Naive thymus-derived CD8-positive, alpha-beta T cell (primary cell): ENCODE measurements at places on chromosomes 16 and 17.
A peak's percentile ranks its signal among the peaks of the same experiment; 100 is the strongest.

GRCh38 chr16:66515596-66516508, 34.1 kb downstream of the TK2 start:
- no peak for DNase-seq

- DNase-seq = peak; percentile 52
Measured at GRCh38 chr16:68064791-68065365, 20.3 kb upstream of the NFATC3 start.

GRCh38 chr17:8492121-8492520, 56.4 kb downstream of the NDEL1 start:
- DNase-seq = no peak

GRCh38 chr16:11585460-11586377, 1.0 kb downstream of the LITAF start:
- DNase-seq = peak; percentile 24

- no peak for DNase-seq
Measured at GRCh38 chr17:10051112-10051511, 146.0 kb upstream of the RCVRN start.

DNA sequence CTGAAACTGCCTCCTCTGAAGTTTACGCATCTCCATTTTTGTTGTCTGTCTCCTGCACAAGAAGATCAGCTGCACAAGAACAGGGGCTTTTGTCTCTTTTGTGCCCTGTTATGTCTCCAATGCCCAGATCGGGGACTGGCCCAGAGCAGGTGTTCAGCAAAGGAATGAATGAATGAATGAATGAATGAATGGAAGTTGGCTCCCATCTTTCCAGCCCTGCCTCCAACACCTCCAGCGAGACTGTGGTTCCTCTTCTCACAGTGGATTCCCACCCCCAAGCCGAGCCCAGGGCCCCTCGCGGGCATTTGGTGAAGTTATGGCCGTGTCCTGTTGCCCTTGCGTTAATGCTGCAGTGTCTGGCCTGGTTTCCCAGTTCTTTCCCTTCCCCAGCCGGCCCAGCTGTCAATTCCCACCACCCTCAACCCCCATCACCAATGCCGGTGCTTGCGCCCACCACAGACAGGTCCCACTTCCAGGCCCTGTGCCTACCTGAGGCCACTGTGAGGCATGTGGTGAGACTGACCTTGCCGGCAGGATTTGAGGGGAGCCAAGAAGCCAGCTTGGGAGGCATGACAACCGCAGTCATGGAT, 21.3 kb upstream of the KCNJ12 start:
- DNase-seq = no peak

- no peak for DNase-seq
Measured at GRCh38 chr16:86964796-86965241, 352.4 kb downstream of the C16orf95 start.

DNA sequence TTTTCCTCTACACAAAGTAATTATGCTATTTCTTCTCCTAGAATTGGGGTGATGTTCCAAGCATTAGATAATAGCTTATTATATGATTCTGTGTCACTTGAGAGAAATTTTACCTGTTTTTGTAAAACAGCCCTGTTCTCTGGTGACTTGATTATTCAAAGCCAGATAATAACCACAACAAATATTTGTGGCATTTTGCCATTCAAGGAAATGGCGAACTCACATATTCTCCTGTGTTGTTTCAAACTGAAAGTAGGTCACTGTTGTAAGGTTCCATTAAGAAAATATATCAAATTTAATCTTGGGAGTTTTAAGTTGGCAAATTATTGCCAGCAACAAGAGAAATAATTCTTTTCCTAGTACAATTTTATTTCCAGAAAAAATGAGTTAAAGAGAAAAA, 124.8 kb downstream of the STXBP4 start:
- no peak for DNase-seq

GRCh38 chr17:38853292-38854219, at the start of gene RPL23:
Gene RPL23, minus strand, starts transcription at chr17:38853721. Its CDS starts 11 bp downstream, at chr17:38853710.
- DNase-seq = peak; percentile 74
